ENCODE measurements at places on chromosomes 4 and X.
A peak's percentile ranks its signal among the peaks of the same experiment; 100 is the strongest.

GRCh38 chrX:9955506-9955905 lies 11.7 kb upstream of the CLDN34 start:
- DNase-seq: no peak
- no peaks in the 10 kb centered on the region for H3K4me1 ChIP-seq
- no peaks in the 10 kb centered on the region for H3K36me3 ChIP-seq

- DNase-seq: no peak
- peaks cover 69% of the 10 kb centered on the region for H3K36me3 ChIP-seq
Observed at GRCh38 chr4:56460085-56460484, 7.3 kb upstream of the SRP72 start.

- DNase-seq: peak; percentile 13
- no peaks in the 10 kb centered on the region for H3K4me1 ChIP-seq
- H3K36me3 ChIP-seq: no peaks in the 10 kb centered on the region
- no peak overlapping the region for H3K4me3 ChIP-seq
- H3K27ac ChIP-seq: no peak overlapping the region
Observed at GRCh38 chr4:17112292-17112659, 213.8 kb upstream of the LDB2 start.

- no peak overlapping the region for H3K27ac ChIP-seq
- H3K4me3 ChIP-seq: no peak overlapping the region
- no peaks in the 10 kb centered on the region for H3K27me3 ChIP-seq
- H3K36me3 ChIP-seq: no peaks in the 10 kb centered on the region
- H3K4me1 ChIP-seq: no peaks in the 10 kb centered on the region
Observed at GRCh38 chr4:152727784-152728183, 48.0 kb upstream of the TMEM154 start.

- DNase-seq: peak; percentile 58
- H3K27me3 ChIP-seq: peaks cover 2% of the 10 kb centered on the region
- no peaks in the 10 kb centered on the region for H3K36me3 ChIP-seq
- H3K4me3 ChIP-seq: peak overlapping the region; percentile 81
Observed at GRCh38 chr4:148445860-148446330, 3.7 kb upstream of the NR3C2 start.

DNA sequence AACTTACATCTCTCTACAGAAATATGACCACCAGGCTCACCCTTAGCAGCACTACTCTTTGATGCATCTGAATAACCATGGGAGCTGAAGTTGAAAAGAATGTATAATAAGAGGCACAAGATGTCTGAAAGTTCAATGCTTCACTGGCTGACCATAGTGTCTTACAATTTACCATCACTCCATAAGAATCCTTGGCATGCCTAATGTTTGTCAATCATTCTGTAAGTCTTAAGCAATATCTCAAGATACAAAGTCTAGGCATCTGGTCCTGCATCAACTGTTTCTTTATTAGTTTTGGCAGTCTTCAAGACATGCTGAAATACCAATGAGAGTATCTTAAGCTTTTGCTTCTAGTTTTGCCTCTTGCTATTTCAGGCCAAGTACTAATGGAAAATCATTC lies 755.5 kb downstream of the STIM2 start:
- no peaks in the 10 kb centered on the region for H3K4me1 ChIP-seq
- H3K27me3 ChIP-seq: no peaks in the 10 kb centered on the region
- no peak for DNase-seq
- no peak overlapping the region for H3K27ac ChIP-seq

GRCh38 chr4:857461-857860 lies 31.5 kb upstream of the CPLX1 start:
- no peak overlapping the region for H3K4me3 ChIP-seq
- no peaks in the 10 kb centered on the region for H3K27me3 ChIP-seq
- no peak overlapping the region for H3K27ac ChIP-seq
- peaks cover 8% of the 10 kb centered on the region for H3K4me1 ChIP-seq
- H3K36me3 ChIP-seq: peaks cover 60% of the 10 kb centered on the region

DNA sequence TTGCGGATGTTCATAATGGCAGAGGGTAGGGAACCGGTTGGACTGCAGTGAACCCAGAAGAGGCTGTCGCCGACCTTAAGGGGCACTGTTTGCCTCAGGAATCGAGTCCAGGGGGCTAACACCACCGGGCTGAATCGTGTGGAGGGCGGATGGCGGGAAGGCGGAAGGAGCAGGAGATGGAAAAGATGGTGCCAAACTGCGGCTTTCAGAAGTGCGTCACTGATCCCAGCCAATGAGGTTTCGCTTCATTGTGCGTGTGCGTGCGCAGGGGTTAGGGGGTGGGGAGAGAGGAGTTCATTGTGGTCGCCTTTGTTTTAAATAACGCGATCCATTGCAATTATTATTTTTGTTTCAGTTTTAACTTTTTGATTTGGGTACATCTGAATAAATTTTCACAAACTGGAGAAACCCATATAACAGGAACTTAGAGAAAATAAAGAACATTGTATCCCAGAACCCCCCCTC lies at the start of gene NAA11:
TSS of gene NAA11 (minus strand) at position 198 of the 465 bp plus-strand sequence. CDS start at position 14, 184 bp downstream.
- DNase-seq: no peak
- no peaks in the 10 kb centered on the region for H3K36me3 ChIP-seq
- H3K4me3 ChIP-seq: no peak within 1 kb of the TSS
- no peaks in the 10 kb centered on the region for H3K27me3 ChIP-seq

DNA sequence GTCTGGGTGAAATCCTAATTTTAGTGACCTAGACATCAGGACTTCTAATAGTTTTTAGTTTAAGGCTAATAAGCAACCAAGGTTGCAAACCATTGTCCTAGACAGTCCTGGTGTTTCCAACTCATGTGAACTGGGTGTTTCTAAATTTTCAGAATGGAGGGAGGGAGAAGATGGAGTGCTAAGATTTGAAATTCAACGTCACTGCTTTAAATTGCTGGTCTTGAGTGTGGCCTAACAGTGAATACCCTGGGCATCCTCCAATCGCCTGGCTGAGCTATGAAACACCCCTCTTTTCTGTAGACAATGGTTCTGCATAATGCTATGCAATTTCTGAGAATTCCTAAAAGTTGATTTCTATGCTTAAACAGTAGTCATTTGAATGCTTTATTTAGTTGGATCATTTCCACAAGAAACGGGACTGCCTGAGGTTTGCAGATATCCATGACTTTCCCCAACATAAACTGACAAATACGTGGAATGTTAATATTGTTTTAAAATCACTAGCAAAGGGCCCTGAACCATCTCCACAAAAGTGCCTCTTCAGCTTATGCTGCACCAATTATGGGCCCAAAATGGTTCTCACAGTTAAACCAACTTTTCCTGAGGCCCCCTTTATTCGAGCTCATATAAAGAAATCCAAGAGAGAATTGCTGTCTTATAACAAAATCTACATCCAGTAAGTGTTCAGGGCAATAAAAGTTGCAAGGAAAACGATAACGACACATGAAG lies 1.1 kb downstream of the FBXL5 start:
- H3K27me3 ChIP-seq: no peaks in the 10 kb centered on the region
- H3K4me1 ChIP-seq: peaks cover 56% of the 10 kb centered on the region
- H3K36me3 ChIP-seq: peaks cover 7% of the 10 kb centered on the region
- peak overlapping the region; percentile 95 for H3K27ac ChIP-seq
- peak; percentile 50 for DNase-seq

All from activated CD8-positive, alpha-beta T cell treated with anti-CD3 and anti-CD28 coated beads for 36 hours (primary cell).